ENCODE measurements at places on chromosomes 5 and 9. TPM values are rescaled to one million over a fixed set of nuclear protein-coding genes. Genes with fewer than 3 reads are reported as not detected.
A peak's percentile ranks its signal among the peaks of the same experiment; 100 is the strongest.

GRCh38 chr5:132483661-132484390 lies 6.7 kb downstream of the IRF1 start:
- H3K36me3 ChIP-seq: peaks cover 23% of the 10 kb centered on the region
- DNase-seq: peak; percentile 25
- H3K27ac ChIP-seq: no peak overlapping the region
- no peaks in the 10 kb centered on the region for H3K27me3 ChIP-seq
- H3K4me1 ChIP-seq: no peaks in the 10 kb centered on the region

GRCh38 chr9:20447291-20447690 lies 175.0 kb downstream of the MLLT3 start:
- no peaks in the 10 kb centered on the region for H3K27me3 ChIP-seq
- H3K4me3 ChIP-seq: no peak overlapping the region
- H3K4me1 ChIP-seq: no peaks in the 10 kb centered on the region
- no peak overlapping the region for H3K27ac ChIP-seq
- no peaks in the 10 kb centered on the region for H3K36me3 ChIP-seq

GRCh38 chr5:6652025-6652424 lies 18.8 kb downstream of the SRD5A1 start:
- no peak for DNase-seq
- H3K27ac ChIP-seq: no peak overlapping the region
- peaks cover 33% of the 10 kb centered on the region for H3K36me3 ChIP-seq
- H3K4me1 ChIP-seq: no peaks in the 10 kb centered on the region
- H3K4me3 ChIP-seq: no peak overlapping the region

- peaks cover 39% of the 10 kb centered on the region for H3K4me1 ChIP-seq
- no peaks in the 10 kb centered on the region for H3K27me3 ChIP-seq
- H3K27ac ChIP-seq: no peak overlapping the region
- no peak overlapping the region for H3K4me3 ChIP-seq
- no peak for DNase-seq
These were observed 4.9 kb downstream of the TRAF1 start for GRCh38 chr9:120921661-120922181.

The SLCO4C1 gene
- 2.2 TPM for total RNA-seq

Measured in endodermal cell (in vitro differentiated cells).